ENCODE measurements at places on chromosomes 12 and 14.

GRCh38 chr14:86450085-86450484, 920.1 kb downstream of the FLRT2 start:
- no peak for DNase-seq

DNA sequence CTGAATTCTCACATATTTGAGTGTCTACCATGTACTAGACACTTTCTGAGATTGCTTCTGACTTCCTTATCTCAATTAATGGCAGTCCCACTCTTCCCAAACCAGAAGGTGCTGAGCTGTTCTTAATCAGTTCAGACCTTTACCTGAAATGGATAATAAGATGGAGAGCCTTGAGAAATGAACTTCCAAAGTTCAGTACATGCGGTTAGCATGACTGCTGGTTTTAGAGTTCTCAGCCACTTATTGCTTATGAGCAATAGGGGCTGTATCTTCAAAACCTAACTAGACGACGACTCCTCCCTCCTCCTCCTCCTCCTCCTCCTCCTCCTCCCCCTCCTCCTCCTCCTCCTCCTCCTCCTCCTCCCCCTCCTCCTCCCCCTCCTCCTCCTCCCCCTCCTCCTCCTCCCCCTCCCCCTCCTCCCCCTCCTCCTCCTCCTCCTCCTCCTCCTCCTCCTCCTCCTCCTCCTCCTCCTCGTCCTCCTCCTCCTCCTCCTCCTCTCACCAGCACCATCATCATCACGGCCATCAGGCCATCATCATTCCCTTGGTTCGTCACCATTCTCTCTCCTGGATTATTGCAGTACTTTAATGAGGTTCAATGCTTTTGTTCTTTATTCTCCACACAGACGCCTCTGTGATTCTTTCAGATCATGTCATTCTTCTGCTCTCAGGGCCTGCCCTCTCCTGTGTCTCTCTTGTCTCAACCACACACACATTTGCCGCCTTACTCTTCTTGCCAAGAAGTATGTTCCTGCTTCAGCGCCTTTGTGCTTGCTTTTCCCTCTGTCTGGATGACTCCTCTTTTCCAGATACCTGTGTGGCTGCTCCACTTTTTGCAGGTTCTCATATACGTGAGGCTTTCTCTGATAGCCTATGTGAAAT, 2.7 kb downstream of the PCNX1 start:
- DNase-seq: no peak

DNA sequence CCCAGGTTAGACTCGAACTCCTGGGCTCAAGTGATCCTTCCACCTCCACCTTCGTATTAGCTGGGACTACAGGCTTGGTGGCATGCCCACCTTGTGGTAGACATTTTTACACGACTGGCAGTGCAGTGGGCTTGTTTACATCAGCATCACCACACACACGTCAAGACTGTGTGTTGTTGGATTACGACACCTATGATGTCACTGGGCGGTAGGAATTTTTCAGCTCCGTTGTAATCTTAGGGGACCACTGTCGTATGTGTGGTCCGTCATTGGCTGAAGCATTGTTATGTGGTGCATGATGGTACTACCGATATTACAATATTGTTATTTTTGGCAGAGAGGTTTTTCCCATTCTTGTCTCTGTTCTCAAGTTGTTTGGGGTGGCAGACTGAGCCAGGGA, 50.7 kb downstream of the TSPAN9 start:
- no peak for DNase-seq

DNA sequence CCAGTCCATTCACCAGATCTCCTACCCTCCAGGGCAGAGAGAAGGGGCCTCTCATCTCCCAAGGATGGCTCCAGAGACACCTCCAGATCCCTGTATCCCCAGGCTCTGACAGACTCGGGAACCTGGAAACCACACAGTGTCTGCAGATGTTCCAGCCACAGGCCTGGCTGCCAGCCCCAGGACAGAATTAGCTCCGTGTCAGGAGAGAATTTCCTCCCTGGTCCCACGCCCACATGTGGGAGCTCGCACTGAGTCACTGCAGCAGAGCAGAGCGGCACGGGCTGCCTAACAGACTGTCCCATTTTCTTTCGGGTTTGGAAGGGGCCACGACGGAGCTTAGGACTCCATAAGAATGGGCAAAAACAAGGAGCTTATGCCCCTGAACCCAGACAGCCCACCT, 33.6 kb downstream of the CMKLR1 start:
- DNase-seq: peak; percentile 30

GRCh38 chr14:92503756-92504491, 9.7 kb upstream of the RIN3 start:
- no peak for DNase-seq
